ENCODE measurements at places on chromosomes 2 and 18.

GRCh38 chr18:75654851-75655751, 227.6 kb upstream of the SMIM21 start:
- DNase-seq: no peak

DNA sequence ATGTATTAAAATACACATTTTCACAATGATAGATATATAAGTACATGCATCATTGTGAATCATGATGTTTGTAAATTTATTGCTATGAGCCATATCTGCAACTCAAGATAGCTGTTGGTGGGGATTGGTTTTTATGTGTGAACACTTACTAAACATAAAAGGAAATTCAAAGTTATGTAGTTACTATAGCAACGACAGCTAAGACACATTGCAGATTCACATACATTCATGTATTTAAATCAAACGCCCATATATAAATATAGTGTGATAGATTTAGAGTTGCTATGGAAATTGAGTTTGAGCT, 65.6 kb downstream of the MAPRE2 start:
- no peak for DNase-seq

DNA sequence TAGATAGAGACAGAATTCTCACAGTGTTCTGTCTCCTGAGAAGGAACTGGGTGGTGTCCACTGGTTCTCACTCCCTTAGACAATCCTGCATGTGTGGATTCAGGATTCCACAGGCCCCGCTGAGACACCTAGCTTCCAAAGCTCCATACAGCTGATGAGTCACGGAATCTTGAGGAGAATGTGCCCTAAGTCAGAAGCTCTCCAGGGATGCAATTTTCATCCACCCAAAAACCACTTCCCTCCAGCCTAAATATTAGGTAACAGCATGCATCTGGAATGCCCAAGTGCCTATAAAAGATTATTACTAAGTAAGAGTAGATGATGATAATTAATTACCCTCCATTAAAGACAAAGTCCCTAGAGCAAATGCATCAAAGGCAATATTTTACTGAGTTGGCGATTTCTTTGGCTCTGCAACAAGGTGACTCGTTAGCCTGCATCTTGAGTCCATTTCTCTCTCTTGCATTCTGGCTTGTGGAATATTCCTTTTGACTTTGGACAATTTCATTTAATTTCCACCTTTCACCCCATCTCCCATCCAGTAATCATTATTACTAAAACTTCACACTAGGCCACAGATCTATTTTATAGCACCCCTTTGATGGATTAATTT, 475.1 kb downstream of the TNS1 start:
- no peak for DNase-seq

DNA sequence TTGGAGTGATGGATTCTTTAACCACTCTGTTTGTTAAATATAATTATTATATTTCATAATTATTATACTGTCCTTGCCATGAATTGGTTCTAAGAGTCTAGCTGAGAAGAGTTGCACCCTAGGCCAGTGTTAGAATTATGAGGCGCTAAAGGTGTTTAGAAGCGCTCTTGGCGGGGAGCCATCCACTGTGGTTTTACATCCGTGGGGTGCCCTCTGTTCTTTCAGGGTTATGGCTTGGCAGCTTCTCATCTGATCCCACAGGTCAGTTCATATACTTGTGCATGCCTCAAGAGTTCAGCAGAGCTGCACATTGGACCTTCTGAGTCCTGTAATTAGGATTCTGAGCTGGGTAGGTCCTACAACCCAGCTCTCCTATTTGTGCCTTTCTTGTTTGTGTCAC, 9.1 kb downstream of the ASAP2 start:
- no peak for DNase-seq

- no peak for DNase-seq
Observed at GRCh38 chr2:198518935-198519334, 714.5 kb downstream of the PLCL1 start.

- no peak for DNase-seq
Observed at GRCh38 chr2:72916743-72917137, 579 bp upstream of the EMX1 start.

- DNase-seq: no peak
Observed at GRCh38 chr18:32980896-32981295, 208.1 kb upstream of the KLHL14 start.

- DNase-seq: no peak
Observed at GRCh38 chr2:31270822-31271231, 36.9 kb downstream of the EHD3 start.

- no peak for DNase-seq
Observed at GRCh38 chr2:230952226-230952956, 27.3 kb upstream of the GPR55 start.

DNA sequence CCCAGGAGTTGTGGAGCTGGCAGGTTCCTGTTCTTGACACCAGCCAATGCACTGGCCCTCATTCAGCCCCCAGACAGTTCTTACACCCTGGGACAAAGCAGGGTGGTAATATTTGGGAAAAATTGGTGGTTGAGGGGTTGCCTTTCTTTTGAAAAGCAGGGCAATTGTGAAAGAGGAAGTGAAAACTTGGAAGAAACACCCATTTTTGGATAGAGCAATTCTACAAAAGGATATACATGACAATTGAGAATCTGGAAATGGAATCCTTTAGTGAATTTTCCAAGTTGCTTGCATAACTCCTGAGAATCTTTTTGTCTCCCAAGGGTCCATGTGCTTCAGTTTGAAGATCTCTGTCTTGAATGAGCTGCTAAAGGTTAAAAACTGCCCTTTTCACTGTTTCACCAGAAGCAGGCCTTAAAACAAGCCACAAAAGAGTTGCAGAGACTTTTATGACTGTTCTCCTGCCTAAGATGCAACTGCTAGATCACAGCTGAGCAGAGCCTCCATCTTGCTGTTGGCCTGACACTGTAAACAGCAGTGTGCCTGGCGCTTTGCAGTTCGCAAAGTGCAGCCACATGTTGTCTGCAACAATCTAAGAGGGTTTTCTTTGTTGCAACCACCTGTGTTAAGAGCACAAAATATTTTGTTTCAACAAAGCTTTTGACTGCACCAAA, 11.8 kb downstream of the COL4A4 start:
- no peak for DNase-seq

GRCh38 chr2:104425850-104426595, 427.9 kb upstream of the POU3F3 start:
- no peak for DNase-seq

GRCh38 chr2:34121076-34121475, 522.0 kb upstream of the FAM98A start:
- DNase-seq: no peak

DNA sequence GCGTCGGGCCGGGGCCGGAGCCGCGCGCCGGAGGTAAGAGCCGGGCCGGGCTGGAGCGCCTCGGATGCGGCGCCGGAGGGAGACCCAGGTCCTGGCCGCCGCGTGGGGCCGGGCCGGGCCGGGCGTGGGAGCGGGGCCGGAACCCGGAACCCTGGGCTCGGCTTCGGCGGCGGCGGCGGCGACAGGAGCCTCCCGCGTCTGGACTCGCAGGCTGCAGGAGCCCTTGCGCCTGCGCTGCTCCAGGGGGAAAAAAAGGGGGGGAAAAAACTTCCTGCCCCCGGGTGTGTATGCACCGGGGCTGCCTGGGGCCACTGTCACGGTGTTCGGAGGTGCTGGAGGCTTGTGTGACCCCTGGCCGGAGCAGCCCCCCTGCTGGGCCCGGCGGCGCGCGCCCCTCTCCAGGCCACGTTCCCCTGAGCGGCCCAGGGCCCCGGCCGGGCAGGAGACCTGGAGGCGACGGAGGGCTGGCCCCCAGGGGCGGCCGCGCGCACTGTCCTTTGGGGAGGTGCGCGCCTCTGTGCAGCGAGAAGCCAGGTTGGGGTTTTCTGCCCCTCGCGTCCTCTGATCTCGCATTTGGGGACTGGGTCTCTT, 864 bp downstream of the KLHL29 start:
- DNase-seq: no peak

DNA sequence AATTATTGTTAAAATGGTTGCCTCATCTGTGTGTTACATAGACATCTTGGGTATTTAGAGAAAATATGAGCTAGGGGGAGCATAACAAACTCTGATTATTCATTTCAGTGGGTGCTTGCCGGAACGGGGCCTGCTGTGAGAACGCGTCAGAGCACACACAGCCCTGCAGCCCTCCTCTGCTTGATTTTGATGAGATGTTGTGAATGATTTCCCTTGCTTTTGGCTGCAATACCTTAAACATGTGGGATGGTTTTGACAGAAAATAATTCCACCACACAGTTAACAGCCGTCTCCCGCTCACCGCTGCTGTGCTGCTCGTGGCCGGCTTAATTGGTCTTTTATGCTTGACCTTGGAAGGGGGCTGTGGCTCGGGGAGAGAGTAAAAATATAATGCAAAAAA, 49.9 kb upstream of the TXNDC2 start:
- DNase-seq: no peak

Data from stimulated activated CD4-positive, alpha-beta T cell treated with anti-CD3 and anti-CD28 coated beads, Interleukin-4, amount 100 ng/mL, for 24 hours (primary cell).